ENCODE measurements at places on chromosomes 3 and 15.

- DNase-seq, result no peak
These were observed 324.6 kb upstream of the PLSCR5 start for GRCh38 chr3:146929696-146930095.

DNA sequence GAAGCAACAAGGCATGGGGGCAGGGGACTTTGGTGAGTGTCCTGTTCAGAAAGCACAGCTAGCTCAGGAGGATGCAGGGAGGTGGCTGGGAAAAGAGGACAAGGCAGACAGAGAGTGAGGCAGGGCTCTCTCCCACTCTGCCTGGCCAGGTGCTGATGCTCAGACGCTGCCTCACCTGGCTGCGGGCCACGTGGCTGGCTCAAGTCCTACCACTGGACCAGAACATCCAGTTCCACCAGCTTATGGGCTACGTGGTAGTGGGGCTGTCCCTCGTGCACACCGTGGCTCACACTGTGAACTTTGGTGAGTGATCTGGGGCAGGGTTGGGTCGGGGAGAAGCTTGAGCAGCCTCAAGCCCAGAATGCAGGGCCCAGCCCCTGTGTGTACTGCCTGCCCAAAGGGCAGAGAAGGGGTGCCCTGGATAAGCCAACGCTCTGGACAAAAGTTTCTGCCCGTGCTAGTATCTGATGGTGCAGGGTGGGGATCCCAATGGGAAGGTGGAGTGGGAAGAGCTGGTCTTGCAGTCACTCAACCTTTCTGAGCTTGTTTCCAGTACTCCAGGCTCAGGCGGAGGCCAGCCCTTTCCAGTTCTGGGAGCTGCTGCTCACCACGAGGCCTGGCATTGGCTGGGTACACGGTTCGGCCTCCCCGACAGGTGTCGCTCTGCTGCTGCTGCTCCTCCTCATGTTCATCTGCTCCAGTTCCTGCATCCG, 20.9 kb downstream of the NOX5 start:
- no peak for DNase-seq

DNA sequence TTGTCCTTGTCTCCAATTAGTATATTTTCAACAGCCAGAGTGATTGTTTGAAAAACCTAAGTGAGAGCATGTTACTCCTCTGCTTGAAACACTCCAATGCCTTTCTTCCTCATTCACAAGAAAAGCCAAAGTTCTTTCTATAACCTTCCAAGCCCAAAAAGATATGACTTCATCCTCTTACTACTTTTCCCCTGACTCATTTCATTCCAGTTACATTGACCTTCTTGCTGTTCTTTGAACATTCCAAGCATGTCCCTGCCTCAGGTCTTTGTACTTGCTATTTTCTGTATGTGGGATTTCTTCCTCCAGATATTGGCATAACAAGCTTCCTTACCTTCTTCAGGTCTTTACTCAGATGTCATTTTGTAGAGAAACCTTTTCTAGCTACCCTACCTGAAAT, 28.3 kb downstream of the EHHADH start:
- no peak for DNase-seq

GRCh38 chr15:80618685-80619400, 76.3 kb upstream of the ABHD17C start:
- no peak for DNase-seq

GRCh38 chr15:57205027-57205855, 171.1 kb upstream of the CGNL1 start:
- DNase-seq, result no peak

GRCh38 chr3:105676621-105677300, 192.1 kb downstream of the CBLB start:
- DNase-seq, result no peak

GRCh38 chr15:62412686-62413085, 247.6 kb upstream of the C2CD4B start:
- DNase-seq, result no peak

DNA sequence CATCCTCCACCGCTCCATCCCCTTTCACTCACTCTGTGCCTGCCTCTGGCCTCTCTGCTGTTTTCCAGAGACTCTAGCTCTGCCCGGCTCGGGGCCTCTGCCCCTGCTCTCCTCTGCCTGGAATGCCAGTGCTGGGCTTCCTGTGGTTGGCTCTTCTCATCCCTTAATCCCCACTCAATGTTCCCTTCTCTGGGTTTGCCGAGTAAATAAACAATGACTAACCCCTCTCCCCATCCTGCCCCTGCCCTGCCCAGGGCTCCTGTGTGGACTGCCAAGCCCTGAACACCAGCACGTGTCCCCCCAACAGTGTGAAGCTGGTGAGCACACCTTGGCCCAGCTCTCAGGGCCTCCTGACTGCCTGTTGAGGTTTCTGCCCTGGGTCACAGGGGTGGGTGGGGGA, 12.2 kb downstream of the STAB1 start:
- DNase-seq, result no peak

DNA sequence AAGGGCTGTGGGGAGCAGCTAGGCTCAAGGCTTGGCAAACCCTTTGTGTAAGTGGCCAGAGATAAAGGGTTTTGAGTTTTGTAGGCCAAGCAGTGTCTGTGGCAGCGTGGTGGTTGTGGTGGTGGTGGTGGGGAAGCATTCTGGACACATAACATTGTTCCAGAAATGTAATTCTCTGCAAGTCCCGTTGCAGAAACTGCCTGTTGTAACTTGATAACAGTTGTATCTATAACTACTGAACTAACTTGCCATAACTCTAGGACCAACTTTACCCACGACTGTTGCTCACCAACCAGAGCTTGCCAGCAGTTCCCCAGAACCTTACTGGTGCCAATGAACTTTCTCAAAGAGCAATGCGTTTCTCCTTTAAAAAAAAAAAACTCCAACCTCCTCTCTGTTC, 18.1 kb upstream of the TMEM40 start:
- no peak for DNase-seq
